T-helper 1 cell treated with Interleukin-12 subunit alpha and Interleukin-12 subunit beta and Interleukin-4 antibody, amounts not matched to agents 30 ng/mL and 1 ng/mL, for 36 hours (primary cell): ENCODE measurements at places on chromosomes 12 and 14. TPM values are rescaled to one million over a fixed set of nuclear protein-coding genes. Genes with fewer than 3 reads are reported as not detected.

AKAP6 gene
- 0.15 and 0.22 TPM in 2 replicates for total RNA-seq

WNT1 gene
- 0.22 TPM in 1 of 2 replicates, not detected in the other for total RNA-seq

SIX6 gene
- total RNA-seq, result not detected in 2 replicates

TUBA1C gene
- total RNA-seq, result 204 and 205 TPM in 2 replicates

TXNDC16 gene
- 9.5 and 10.2 TPM in 2 replicates for total RNA-seq
